Activated T-cell treated with anti-CD3 and anti-CD28 coated beads, Interleukin-2, amount 50 U/mL, for 72 hours (primary cell): ENCODE measurements at places on chromosomes 3 and 15. TPM values are rescaled to one million over a fixed set of nuclear protein-coding genes. Genes with fewer than 3 reads are reported as not detected.

The GALNT15 gene
- not detected for total RNA-seq

DNA sequence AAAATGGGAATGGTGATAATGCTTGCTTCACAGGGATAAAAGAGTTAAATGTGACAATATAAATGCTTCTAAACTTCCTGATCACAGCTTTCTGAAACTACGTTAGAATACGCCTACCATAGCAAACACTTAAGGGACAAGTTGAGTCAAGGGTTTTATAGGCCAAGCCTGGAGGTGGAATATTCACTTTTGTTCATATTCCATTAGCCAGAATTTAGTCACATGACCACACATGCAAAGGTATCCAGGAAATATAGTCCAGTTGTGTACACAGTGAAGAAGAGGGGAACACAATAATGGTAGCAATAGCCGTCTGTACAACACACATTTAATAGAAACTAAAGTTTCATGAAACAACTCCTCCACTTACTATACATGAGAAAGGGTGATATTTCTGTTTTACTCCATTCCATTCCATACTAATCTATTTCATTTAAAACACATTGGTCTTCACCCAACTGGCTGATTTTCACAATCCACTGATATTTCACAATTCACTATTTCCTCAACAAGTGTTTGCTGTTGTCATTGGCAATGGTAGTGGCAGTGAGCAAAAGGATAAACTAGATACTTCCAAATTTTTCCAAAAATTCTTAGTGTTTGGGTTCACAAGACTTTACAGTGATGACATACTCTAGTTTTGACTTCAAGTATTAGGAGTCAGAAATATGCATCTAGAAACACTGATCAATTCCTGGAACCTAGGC, 270.9 kb downstream of the ERC2 start:
- DNase-seq: no peak

The CAV3 gene
- not detected for total RNA-seq

- no peak for DNase-seq
Observed at GRCh38 chr15:41484937-41485625, 8.6 kb upstream of the ITPKA start.

- no peak for DNase-seq
Observed at GRCh38 chr3:98717584-98717983, 45.6 kb upstream of the ST3GAL6 start.

The TM4SF4 gene
- not detected for total RNA-seq

The ITIH3 gene
- not detected for total RNA-seq

- DNase-seq: no peak
Observed at GRCh38 chr3:18771931-18772330, 346.8 kb upstream of the SATB1 start.

DNA sequence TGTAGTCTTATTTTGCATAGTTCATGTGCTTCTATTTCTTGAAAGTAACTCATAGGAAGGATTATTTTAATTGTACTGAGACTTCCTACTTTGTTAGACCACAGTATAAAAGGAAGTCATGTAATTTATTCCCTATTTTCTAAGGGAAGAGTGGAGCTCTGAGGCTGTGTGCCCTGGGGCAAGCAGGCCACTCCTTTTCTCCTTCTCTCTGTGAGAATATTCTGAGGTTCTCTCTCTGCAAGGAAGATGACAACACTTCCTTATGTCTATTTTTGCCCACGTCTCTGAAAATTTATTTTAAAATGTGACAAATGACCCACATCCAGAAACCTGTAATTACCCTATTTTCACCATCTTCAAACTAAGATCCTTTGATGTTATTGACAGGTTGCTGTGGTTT, 11.0 kb downstream of the KCTD6 start:
- DNase-seq: no peak

The RETNLB gene
- not detected for total RNA-seq

- DNase-seq: no peak
Observed at GRCh38 chr3:56366641-56367162, 101.6 kb downstream of the ERC2 start.

GRCh38 chr15:78179906-78180305, 30.7 kb downstream of the IDH3A start:
- no peak for DNase-seq

The BNC1 gene
- total RNA-seq: not detected

DNA sequence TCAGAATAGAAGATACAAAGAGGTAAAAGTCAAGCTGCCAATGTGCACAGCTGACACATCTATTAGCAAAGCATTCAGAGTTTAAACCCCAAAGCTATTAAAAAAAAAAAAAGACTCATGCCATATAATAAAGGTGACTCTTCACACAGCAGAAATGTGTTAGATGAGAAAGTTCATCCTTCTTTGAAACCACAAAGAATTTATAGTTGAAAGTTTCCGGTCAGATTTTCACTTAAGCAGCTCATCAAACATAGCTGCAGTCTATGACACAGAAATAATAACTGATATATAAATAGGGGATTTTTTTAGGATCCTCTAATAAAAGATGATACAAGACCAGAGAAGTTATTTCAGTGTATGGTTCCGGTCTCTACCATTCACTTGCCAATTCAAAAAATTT, 76.6 kb downstream of the WWTR1 start:
- no peak for DNase-seq

- no peak for DNase-seq
Observed at GRCh38 chr3:66398228-66399025, 102.4 kb downstream of the LRIG1 start.

DNA sequence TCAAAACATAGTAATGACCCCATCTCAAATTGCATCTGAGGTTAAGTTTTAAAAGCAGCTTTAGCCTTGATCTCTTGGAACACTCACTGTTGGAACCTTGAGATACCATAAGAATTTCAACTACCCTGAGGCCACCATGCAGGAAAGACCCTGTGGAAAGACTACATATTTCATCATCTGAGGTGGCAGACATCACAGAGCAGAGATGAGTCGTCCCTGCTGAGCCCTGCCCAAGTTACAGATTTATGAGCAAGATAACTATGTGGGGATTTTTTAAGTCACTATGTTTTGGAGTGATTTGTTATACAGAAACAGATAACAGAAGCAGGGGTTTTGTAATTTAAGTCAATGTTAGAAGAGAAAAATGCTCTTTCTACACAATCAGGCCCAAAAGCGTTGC, 168.4 kb downstream of the STAC start:
- no peak for DNase-seq

The SENP5 gene
- 33.7 TPM for total RNA-seq

DNA sequence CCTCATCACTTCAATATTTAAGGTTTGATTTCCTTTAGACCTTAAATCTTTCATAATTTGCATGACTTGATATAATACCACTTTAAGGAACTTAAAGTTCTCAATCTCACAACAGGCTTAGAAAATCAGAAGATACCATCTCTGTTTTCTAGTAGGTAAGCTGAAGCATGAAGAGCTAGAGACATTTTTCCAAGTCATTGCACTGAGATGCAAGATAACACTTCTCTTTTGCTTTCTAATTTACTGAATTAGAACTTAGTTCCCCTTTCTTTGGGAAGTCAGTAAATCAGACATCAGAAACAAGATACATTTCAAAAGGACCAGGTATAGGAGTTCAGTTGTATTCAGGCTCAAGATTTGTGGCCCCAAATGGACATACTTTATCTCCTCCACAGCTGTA, 79.7 kb downstream of the DZIP3 start:
- DNase-seq: no peak

DNA sequence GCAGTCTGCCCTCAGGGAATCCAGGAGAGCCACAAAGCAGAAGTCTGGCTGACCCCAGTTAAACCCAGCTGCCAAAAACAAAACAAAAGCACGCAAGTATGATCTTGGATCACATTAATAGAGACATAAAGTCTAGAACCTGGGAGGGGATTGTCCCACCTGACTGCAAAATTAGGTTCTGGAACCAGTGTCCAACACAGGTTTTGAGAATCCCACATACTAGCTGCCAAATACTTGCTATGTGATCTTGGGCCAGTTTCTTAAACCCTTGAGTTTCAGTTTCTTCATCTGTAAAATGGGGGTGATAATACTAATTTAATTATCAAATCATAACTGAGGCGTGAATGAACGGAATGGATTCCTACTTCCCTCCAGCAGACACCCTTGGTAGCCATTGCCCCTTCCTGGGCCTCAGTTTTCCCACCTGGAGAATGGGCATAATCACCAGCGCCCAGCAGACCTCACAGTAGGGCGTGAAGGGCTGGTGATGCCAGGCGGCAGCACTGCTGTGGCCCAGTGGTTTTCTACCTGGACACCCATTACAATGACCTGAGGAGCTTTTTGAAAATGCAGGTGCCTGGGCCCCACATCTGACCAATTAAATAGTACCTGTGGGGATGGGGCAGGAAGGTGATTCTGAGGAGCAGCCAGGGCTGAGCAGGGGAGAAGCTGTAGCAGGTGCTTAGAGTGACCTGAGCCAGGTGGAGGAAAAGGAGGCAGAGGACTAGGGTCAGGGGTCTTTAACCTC, 32.2 kb downstream of the GRIP2 start:
- no peak for DNase-seq

DNA sequence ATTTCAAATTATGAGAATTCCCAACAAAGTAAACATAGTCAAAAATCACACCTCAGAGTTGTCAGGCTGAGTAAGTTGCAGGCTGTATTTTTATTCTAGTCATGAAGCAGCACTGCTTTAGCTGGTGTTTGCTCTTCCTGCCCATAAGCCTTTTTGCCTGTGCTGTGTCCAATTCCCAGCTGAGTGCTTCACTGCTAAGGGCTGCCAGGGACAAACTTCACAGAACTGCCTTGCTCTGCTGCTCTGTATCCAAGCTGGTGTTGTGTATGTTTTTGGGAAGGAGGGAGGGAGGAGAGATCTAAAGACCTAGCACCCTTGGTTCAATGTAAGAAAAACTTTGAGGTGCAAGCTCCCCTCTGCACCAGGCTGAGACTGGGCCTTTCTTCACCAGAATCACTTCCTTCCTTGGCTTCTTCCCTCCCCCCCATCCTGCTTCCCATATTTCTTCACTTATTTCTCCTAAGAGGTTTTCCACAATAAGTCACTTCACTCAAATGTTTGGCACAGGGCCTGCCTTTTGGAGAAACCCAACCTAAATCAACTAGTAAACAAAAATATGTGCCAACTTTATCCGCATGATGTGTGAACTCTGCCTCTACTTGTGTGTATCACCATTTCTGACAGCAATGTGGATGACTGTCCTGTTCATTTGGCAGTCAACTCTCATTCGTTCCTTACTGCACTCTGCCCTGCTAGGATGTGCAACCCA, 156.1 kb downstream of the TBL1XR1 start:
- DNase-seq: no peak

GRCh38 chr3:7461202-7461825, 600.4 kb downstream of the GRM7 start:
- DNase-seq: no peak

The C3orf70 gene
- not detected for total RNA-seq

The LARP6 gene
- 0.74 TPM for total RNA-seq

The THSD4 gene
- not detected for total RNA-seq

DNA sequence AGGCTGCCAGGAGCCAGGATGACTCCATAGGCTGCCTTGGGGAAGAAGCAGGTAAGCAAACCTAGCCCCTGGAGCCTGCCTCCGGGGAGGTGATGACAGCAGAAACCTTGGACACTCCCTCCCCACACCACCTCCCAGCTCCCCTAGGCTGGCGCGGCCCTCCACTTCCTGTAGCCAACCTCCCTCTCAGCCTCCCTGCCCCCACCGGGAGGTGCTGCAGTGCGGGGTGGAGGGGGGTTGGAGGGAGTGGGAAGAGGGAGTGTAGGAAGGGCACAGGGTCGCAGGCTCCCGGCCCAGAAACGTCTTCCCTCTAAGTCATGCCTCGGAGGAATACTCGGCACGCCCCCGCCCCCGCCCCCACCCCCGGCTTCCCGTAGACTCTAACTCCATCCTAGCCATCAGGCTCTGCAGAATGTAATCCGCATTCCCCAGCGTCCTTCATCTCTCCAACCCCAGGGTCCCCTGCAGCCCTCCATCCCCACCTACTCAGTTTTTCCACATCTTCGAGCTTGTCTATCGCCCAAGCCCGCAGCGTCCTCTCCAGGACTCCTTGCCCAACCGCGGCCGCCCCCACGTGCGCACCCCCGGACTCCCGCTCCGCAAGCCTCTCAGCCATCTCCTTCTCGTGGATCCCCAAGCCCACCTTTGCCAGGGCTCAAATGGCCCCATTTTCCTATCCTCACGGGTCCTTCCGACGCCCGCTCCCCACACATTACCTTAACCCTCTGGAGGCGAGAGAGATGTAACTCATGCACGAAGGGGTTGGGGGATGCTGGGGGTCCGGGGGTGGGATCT, 528 bp downstream of the LPCAT4 start:
- DNase-seq: peak; percentile 63

DNA sequence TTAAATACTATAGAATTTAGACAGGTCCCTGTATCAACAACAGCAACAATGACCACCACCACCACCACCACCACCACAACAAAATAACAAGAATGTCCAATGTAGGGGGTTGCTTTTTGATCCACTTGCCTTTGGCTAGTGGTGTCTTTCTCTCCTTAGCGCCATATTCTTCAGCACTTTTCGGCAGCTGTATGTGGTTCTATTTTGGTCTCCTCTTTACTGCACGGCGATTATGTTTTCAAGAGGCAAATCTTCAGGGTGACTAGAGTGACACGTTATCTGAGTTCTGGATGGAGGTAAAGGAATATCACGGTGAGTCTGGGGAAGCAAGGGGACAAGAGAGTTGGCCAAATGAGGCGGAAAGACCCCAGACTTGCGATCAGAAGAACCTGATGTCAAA, 56.1 kb downstream of the ST6GAL1 start:
- no peak for DNase-seq
